ENCODE measurements at places on chromosomes 4 and X.
A peak's percentile ranks its signal among the peaks of the same experiment; 100 is the strongest.

DNA sequence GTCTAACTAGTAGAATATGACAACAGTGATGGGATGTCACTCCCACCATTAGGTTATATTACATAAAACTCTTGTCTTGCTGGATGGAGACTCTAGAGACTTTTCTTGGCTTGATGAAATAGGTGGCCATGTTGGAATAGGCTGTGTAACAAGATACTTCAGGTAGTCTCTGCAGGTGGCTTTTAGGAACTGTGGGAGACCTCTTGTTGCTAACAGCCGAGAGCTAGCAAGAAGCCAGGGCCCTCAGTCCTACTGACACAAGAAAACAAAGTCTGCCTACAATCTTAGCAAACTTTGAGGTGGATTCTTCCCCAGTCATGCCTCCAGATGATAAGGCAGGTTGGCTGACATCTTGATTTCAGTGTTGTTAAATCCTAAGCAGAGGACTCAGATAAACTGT lies 72.5 kb downstream of the GNL3L start:
- H3K27ac ChIP-seq: no peak overlapping the region
- no peak for DNase-seq
- H3K4me3 ChIP-seq: no peak overlapping the region
- H3K27me3 ChIP-seq: no peaks in the 10 kb centered on the region
- H3K36me3 ChIP-seq: no peaks in the 10 kb centered on the region
- no peaks in the 10 kb centered on the region for H3K4me1 ChIP-seq

GRCh38 chr4:4625488-4625887 lies 83.6 kb upstream of the STX18 start:
- no peaks in the 10 kb centered on the region for H3K4me1 ChIP-seq
- no peak overlapping the region for H3K4me3 ChIP-seq
- no peaks in the 10 kb centered on the region for H3K27me3 ChIP-seq
- no peaks in the 10 kb centered on the region for H3K36me3 ChIP-seq

DNA sequence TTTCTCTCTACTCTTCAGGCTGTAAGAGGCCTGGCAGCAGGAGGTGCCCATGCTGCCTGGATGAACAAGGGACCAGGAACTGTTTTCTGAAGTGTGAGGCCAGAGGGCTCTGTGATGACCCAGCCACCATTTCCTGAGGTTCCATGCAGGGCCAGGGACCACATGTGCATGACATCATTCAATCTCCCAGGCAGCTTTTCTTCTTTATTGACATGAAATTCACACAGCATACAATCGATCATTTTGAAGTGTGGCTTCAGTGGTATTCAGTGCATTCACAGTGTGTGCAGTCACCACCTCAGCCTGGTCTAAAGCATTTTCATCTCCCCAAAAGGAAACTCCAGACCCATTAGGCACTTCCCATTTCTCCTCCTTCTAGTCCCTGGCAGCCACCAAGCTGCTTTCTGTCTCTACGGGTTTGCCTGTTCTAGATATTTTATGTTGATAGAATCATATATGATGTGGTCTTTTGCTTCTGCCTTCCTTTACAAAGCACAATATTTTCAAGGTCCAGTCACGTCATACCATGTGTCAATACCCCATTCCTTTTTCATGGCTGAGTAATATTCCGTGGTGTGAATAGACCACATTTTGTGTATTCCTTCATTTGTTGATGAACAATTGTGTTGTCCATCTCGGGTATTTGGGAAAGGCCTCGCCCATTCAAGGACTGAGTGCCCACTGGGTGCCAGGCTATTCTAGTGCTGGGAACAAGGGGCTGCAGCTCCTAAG lies 93.1 kb downstream of the PSAPL1 start:
- H3K36me3 ChIP-seq: no peaks in the 10 kb centered on the region
- no peak for DNase-seq
- H3K27me3 ChIP-seq: no peaks in the 10 kb centered on the region

DNA sequence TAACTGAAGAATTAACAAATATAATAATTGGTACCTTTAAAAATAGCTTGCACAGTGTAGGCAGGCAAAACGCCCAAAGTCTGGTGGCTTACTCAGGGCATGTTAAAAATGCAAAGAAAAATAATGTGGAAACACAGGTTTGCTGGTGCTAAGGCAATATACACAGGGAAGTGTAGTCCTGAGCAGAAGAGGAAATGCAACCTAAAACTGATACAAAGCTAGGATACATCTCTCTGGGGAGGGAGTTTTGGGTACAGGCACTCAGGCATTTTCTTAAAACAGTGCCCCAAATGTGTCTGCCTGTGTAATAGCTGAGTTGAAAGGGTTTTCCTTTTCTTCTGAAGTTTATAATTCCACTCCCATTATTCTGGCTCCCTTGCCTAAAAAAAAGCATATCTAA lies 47.4 kb downstream of the TMPRSS11E start:
- DNase-seq: no peak
- H3K4me1 ChIP-seq: no peaks in the 10 kb centered on the region
- no peak overlapping the region for H3K4me3 ChIP-seq
- H3K36me3 ChIP-seq: no peaks in the 10 kb centered on the region

- no peaks in the 10 kb centered on the region for H3K4me1 ChIP-seq
- H3K4me3 ChIP-seq: no peak overlapping the region
- H3K27me3 ChIP-seq: no peaks in the 10 kb centered on the region
- H3K27ac ChIP-seq: no peak overlapping the region
These were observed 16.4 kb downstream of the TASL start for GRCh38 chrX:30561191-30561590.

DNA sequence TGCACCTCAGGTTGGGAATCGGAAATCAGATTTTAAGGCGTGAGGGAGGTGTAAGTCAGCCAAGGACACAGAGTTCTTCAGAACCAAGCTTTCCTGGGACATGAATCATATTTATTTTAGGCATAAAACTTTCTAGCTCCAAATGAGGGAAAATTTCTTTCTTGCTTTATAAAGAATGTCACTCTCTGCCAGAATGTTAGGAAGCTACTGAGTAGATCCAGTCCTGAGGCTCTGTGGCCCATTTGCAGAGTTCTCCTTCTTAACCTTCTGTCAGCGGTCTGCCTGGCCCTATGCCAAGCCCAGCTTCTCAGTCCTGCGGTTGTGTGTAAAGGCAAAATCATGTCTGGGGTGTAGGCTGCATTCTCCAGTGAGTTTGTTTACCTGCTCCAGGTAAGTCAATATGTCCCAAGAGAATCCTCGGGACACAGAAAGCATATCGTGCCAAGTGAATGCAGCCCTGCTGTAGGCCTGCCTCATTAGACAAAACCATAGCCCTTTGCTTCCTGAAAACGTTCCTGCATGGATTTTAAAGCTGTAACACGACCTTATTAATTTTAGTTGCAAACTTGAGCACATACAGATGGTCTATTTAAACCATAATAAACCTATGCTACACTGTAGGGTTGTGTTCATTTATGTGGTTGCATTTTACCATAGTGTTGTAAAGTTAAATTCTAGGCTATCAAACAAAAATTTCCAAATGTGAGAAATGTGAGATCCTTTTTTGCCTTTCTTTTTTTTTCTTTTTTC lies 29.2 kb upstream of the CCNI start:
- no peak for DNase-seq
- H3K4me1 ChIP-seq: peaks cover 9% of the 10 kb centered on the region
- peaks cover 28% of the 10 kb centered on the region for H3K27me3 ChIP-seq
- no peaks in the 10 kb centered on the region for H3K36me3 ChIP-seq
- no peak overlapping the region for H3K4me3 ChIP-seq
- H3K27ac ChIP-seq: no peak overlapping the region

GRCh38 chr4:6378493-6379445 lies 93.6 kb downstream of the PPP2R2C start:
- no peaks in the 10 kb centered on the region for H3K4me1 ChIP-seq
- H3K27me3 ChIP-seq: no peaks in the 10 kb centered on the region
- no peaks in the 10 kb centered on the region for H3K36me3 ChIP-seq
- H3K27ac ChIP-seq: no peak overlapping the region
- H3K4me3 ChIP-seq: no peak overlapping the region

- H3K36me3 ChIP-seq: no peaks in the 10 kb centered on the region
- no peak overlapping the region for H3K27ac ChIP-seq
- no peaks in the 10 kb centered on the region for H3K4me1 ChIP-seq
- H3K4me3 ChIP-seq: no peak overlapping the region
- H3K27me3 ChIP-seq: no peaks in the 10 kb centered on the region
- DNase-seq: no peak
These were observed 818.4 kb upstream of the GRID2 start for GRCh38 chr4:91485415-91485814.

- H3K27me3 ChIP-seq: no peaks in the 10 kb centered on the region
- no peaks in the 10 kb centered on the region for H3K4me1 ChIP-seq
- H3K36me3 ChIP-seq: peaks cover 12% of the 10 kb centered on the region
- no peak for DNase-seq
- H3K27ac ChIP-seq: no peak overlapping the region
- H3K4me3 ChIP-seq: no peak overlapping the region
These were observed 114.8 kb downstream of the NSUN7 start for GRCh38 chr4:40864531-40864930.

GRCh38 chrX:118115953-118116712 lies 477 bp downstream of the KLHL13 start:
- H3K4me3 ChIP-seq: peak overlapping the region; percentile 86
- H3K27me3 ChIP-seq: no peaks in the 10 kb centered on the region
- H3K4me1 ChIP-seq: peaks cover 6% of the 10 kb centered on the region
- H3K27ac ChIP-seq: peak overlapping the region; percentile 68
- no peaks in the 10 kb centered on the region for H3K36me3 ChIP-seq
- peak; percentile 44 for DNase-seq

DNA sequence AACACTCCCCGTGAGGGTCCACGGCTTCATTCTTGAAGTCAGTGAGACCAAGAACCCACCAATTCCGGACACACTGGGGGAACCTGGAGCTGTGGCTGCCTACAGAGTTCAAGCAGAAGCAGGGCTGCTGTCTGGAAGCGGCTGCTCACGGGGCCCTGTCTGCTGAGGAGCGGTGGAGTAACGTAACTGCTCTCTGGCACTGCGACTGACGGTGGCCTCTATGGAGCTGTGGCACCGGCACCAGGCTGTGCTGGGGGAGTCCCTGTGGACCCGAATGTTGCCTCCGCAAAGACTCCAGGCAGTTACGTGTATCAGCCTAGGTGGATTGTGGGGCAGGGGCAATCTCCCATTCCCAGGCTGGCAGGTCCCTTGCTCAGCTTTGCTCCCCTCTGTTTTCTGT lies 703.3 kb upstream of the FRG1 start:
- no peak overlapping the region for H3K4me3 ChIP-seq
- H3K27me3 ChIP-seq: no peaks in the 10 kb centered on the region
- no peak overlapping the region for H3K27ac ChIP-seq
- no peak for DNase-seq

DNA sequence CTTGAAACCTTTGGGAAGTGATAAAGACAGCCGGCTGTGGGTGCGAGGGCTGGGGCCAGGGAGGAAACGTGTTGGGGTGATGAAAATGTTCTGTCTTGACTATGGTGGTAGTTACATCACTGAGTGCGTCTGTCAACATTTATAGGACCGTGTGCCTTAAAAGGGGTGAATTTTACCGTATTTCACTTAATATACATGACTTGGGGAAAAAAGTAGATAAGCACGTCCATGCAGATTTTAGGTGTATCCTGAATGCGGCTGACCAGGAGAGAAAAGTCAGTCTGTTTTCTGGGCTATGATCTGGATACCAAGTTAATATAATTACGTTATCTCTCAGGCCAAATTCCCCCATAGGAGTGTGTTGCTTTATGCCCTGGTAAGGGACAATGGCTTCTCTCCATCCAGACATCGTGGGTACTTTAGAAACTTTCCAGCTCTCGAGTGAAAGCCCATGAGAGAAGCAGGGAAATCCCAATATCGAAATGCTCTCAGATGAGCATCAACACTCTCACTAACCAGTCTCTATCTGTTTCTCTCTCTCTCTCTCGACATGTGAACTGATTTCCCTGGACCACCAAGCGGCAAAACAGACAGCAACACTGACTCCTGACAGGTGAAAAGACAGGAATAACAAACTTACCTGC lies 71.5 kb downstream of the IRF2 start:
- DNase-seq: no peak
- peaks cover 16% of the 10 kb centered on the region for H3K36me3 ChIP-seq
- no peak overlapping the region for H3K4me3 ChIP-seq

GRCh38 chr4:57074744-57075143 lies 35.4 kb downstream of the IGFBP7 start:
- no peak overlapping the region for H3K4me3 ChIP-seq
- no peak for DNase-seq
- peaks cover 5% of the 10 kb centered on the region for H3K36me3 ChIP-seq
- H3K27me3 ChIP-seq: no peaks in the 10 kb centered on the region

GRCh38 chr4:95426455-95426854 lies 122.3 kb downstream of the UNC5C start:
- no peaks in the 10 kb centered on the region for H3K36me3 ChIP-seq
- no peaks in the 10 kb centered on the region for H3K4me1 ChIP-seq
- H3K27me3 ChIP-seq: no peaks in the 10 kb centered on the region
- no peak for DNase-seq
- no peak overlapping the region for H3K27ac ChIP-seq

- no peak overlapping the region for H3K4me3 ChIP-seq
- H3K36me3 ChIP-seq: peaks cover 4% of the 10 kb centered on the region
- DNase-seq: no peak
- H3K27ac ChIP-seq: no peak overlapping the region
These were observed 80.7 kb downstream of the ZAR1 start for GRCh38 chr4:48570646-48571220.

DNA sequence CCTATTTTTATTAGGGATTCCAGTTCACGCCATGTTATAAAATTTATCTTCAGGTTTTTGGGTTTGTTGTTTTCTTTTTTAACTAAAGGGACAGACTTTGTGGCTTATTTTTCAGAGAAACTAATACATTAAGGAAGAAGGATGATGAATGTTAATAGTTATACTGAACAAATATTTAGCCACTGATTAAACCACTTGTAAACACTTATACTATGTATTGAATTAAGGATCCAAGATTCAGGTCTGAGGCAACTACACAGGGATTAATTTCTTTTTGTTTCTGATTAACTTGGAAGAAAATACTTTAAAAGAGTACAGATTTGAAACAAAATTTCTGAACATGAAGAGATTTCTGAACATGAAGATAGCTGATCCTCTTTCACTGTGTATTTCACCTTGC lies 82.8 kb upstream of the NAP1L5 start:
- H3K4me3 ChIP-seq: no peak overlapping the region
- H3K36me3 ChIP-seq: no peaks in the 10 kb centered on the region
- DNase-seq: no peak
- no peaks in the 10 kb centered on the region for H3K27me3 ChIP-seq
- no peak overlapping the region for H3K27ac ChIP-seq

GRCh38 chrX:137234651-137235402 lies 201.0 kb upstream of the GPR101 start:
- DNase-seq: no peak
- no peak overlapping the region for H3K27ac ChIP-seq
- no peaks in the 10 kb centered on the region for H3K36me3 ChIP-seq
- no peak overlapping the region for H3K4me3 ChIP-seq
- H3K4me1 ChIP-seq: no peaks in the 10 kb centered on the region

GRCh38 chrX:95505721-95506120 lies 1178.9 kb upstream of the DIAPH2 start:
- no peaks in the 10 kb centered on the region for H3K36me3 ChIP-seq
- no peak for DNase-seq
- H3K27me3 ChIP-seq: no peaks in the 10 kb centered on the region
- no peaks in the 10 kb centered on the region for H3K4me1 ChIP-seq
- no peak overlapping the region for H3K27ac ChIP-seq

Data from endothelial cell of umbilical vein (primary cell).